ENCODE measurements at places on chromosomes 4 and X.
A peak's percentile ranks its signal among the peaks of the same experiment; 100 is the strongest.

DNA sequence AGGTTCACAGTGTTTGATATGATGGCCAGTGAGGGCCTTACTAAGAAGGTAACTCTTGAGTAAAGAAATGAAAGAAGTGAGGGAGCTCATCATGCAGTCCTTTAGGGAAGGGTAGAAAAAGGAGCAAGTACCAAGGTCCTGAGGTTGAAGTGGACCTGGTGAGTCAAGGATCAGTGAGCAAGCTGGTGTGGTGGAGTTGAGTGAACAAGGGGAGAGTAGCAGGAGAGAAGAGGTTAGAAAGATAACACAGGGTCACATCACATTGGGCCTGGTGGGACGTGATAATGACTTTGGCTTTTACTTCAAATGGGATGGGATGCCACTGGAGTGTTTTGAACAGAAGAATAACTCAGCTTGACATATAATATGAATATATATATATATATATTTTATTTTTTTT is 44.7 kb downstream of the OSTC start:
- DNase-seq, result no peak

DNA sequence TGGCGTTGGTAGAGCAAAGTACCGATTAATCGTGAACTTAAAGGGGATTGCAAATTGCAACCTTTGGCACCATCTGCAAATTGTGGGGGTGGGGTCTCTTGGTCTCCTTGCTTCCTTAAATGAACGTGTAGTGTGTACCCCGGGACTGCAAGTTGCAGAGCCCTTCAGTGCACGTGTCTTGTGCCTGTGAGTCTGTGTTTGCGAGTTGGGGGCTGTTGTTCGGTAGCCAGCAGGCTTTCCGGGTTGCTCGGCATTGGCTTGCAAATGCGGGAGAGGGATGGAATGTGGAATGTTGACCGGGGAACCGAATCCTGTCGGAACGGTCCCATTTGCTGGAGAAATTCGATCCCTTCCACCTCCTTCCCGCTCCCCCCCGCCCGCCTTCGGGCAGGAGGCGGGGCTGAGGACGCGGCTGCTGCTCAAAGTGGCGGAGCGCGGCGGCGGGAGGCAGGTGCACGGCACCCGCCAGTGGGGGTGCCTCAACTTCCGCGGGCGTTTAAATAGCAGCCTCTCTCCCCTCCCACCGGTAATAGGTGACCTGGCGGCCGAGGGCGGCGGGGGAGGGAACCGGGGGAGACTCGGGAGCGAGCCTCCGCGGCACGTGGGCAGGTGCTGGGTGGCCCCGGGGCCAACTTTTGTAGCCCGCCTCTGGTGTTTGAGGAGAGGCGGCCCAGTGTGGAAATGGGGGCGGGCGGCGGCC is 1.5 kb downstream of the JADE1 start:
- DNase-seq, result peak; percentile 73

DNA sequence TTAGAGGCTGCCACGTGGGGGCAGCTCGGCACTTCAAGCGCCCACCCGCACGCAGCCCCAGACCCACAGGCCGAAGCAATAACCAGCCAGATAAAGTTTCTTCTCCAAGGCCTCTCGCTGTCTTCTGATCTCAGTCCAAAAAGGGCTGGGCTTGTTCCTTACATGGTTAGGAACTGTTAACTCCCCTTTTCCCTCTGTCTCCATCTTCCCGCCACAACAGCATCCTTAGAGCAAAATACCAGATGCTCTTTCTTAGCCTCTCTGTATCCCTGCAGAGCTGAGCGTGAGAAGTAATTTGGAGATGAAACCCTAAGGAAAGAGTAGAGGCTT is 23.4 kb upstream of the KIAA1210 start:
- DNase-seq, result no peak

DNA sequence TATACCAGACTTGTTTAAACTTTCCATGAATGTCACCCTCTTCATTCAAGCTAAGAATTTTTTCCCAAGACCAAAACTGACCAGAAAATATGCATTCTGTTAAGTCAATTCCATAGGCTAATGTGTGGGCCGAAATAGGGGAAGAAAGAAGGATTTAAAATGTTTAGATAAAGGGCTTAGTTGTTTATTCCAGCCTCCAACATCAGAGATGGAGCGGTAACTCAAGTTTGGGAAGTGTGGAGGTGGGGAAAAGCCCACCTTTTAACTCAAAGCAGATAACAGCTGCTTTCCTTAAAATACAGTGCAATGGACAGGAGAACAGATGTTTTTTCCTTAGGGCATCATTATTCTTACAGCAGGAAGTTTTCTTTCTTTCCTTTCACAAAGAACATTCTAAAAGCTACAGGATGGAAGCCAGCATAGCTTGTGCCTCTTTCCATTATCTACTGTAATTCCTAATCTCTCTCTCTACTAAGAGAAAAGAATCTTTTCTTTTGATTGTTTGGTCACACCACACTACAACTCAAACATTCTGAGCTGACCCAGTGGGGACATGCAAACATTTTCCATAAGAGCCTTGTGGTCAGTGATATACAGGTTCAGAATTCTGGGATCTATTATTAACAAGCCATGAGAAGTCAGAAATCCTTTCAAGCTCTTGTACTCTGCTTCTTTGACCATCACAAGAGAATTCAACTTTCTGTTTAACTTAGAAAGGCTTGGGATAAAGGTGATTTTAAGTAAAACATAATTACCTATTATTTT is 101.6 kb downstream of the PDE5A start:
- no peak for DNase-seq

DNA sequence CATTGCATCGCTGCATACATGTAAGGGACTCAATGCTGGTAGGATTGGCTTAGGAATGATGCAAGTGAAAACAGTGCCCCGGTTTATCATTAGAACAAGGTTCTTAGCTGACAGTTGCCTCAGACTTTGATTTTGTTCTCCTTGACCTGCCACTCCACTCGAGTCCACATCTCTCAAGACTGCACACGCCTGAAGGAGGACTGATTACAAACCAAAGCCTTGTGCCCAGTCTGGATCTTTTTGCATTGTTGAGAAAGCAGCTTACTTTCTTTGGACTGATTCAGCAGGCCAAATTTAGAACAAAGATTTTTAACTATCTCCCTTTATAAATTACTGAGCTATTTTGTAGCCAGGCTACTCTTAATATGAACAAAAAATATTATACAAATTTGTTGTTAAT is 125.6 kb downstream of the PTTG2 start:
- DNase-seq, result no peak

DNA sequence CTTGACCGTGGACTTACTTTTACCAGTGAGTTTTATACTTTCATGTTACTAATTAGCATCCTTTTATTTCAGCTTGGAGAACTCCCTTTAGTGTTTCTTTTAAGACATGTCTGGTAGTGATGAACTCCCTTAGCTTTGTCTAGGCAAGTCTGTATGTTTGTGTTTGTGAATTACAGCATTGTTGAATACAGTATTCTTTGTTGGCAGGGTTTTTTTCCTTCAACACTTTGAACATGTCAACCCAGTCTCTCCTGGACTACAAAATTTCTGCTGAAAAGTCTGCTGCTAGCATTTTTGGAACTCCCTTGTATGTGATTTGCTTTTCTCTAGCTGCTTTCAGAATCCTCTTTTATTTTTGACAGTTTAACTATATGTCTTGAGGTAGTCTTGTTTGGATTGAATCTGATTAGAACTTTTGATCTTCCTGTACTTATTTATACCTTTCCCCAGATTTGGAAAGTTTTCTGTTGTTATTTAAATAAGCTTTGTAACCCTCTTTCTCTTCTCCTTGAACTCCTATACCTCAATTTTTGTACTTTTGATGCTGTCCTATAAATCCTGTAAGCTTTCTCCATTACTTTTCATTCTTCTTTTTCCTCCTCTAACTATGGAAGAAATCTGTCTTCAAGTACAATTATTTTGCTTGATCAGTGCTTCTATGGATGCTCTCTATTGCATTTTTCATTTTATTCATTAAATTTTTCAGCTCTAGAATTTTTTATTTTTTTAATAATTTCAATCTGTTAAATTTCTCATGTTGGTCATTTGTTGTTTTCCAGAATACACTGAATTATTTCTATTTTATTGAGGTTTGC is 14.1 kb downstream of the PAPSS1 start:
- no peak for DNase-seq

DNA sequence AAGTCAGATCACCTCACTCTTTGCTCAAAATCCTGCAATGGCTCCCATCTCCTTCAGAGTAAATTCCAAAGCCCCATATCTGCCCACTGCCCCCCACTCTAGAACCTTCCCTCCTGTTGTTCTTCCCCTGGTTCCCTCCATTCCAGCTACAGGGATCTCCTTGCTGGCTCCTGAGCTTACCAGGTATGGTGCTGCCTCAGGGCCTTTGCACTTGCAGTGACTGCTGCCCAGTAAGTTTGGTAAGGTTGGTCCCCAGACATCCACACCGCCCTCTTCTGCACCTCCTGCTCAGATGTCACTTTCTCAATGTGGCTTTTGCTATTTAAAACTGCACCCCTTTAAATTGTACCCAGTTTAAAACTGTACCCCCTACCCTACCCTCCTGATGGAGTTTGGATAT is 7.8 kb upstream of the MAN2B2 start:
- DNase-seq, result no peak

- DNase-seq, result no peak
Observed at GRCh38 chrX:45401923-45402322, 201.2 kb upstream of the DIPK2B start.

DNA sequence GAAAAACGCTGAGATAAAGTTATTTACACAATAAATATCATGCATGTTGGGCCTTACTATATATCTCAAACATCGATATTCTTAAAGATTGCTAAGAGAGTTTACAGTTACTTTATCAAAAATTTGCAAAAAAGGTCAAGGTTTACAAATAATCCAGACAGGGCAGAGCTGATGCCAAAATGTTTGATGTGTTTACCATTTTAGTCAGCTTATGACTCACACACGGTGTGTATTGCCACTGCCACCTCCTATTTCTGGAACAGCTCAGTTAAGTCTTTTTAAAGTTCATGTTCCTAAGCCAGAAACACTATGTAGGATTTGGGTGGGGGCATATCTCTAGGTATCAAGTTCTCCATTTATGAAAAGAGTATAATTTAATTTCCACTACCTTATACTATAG is 580.6 kb downstream of the INPP4B start:
- DNase-seq, result no peak

DNA sequence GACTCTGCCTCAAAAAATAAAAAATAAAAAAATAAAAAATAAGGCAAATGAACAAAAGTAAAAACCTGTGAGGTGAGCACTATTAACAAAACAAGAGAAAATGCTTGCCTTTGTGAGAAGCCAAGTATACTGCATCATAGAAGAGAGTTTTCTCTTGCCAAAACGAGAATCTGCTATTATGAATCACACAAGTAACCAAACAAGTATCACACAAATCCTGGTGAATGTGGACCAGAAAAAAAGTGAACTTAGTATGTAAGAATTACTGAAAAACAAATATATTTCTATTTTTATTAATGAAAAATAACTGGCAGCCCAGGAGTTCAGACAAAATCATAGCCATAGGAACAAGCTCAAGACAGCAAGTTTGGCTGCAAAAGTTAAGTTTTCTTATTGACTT is 193.5 kb downstream of the PDGFC start:
- no peak for DNase-seq

DNA sequence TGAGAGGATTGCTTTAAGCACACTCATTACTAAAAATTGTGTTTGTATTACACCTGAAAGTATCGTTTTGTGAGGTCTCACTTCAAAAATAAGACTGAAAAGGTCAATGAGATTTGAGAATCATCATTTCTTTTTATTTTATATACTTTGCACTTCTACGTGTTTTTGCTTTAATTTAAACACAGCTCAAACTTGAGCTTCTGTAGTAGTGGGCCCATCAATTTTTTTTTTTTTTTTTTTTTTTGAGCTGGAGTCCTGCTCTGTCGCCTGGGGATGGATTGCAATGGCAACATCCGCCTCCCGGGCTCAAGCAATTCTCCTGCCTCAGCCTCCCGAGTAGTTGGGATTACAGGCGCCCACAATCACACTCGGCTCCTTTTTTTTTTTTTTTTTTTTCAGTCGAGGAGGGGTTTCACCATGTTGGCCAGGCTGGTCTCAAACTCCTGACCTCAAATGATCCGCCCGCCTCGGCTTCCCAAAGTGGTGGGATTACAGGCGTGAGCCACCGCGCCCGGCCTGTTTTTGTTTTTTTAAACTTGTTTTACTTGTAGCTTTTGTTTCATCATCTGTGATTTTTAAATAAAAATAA is 1.5 kb downstream of the GSTCD start:
- no peak for DNase-seq

Measured in activated T-cell treated with anti-CD3 and anti-CD28 coated beads for 4 hours (primary cell).